ENCODE measurements at places on chromosomes 2 and 18.

DNA sequence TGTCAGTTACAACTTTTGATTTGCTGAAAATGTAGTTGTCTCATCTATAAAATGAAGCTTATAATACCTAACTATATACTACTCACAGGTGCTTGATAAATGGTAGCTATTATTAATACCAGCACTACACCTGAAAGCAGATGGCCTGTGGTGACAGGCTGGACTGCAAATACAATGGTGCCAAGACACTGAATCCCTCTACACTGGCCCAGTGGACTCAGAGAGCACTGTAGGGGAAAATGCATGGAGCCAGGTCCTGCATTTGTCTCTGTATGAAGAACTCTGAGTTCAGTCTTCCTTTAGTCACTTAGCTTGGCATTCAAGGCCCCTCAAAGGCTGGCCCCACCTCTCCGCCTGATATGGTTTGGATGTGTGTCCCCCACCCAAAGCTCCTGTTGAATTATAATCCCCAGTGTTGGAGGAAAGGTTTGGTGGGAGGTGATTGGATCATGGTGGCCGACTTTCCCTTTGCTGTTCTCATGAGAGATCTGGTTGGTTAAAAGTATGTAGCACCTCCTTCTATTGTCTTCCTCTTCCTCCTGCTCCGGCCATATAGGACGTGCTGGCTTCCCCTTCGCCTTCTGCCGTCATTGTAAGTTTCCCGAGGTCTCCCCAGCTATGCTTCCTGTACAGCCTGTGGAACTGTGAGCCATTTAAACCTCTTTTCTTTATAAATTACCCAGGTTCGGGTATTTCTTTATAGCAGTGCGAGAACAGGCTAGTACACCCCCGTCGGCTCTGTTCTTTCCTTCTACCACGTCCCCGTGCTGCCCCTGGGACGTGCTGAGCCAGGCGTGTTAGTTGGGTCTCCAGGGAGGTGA, 11.1 kb upstream of the NTSR2 start:
- no peak for DNase-seq

DNA sequence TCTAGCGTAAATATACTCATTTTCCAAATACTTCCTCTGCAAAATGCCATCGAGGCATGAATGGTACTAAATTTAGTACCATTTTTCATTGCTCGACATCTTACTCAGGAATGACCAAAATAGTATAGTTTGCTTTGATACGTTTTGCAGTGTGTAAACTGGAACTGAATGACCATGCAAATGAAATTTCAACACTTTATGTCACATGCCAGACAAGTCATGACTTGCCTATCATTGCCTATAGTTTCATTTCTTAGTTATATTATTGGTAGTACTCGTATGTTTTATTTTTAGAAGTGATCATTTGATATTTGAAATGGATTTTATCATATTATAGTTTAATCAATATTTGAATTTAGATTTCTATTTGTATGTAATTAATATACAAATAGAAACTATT, 9.1 kb downstream of the MSTN start:
- no peak for DNase-seq

DNA sequence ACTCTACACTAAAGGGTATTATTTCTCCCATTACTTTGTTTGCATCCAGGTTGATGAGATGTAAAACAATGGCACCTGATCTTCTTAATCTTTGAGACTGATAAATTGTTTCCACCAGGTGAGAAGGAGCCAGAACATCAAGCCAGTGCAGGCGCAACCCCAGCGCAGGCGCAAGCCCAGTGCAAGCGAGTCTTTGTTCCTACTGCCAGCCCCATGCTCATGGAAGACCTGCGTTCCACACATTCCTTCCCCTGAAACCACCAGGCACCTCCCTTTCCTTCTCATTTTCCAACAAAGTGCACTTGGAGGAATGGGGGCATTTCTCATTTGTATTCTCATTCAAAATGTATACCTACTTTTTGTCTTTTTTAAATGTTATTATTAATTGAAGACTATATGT, 188.7 kb upstream of the SMAD2 start:
- DNase-seq = no peak

GRCh38 chr2:84823229-84823628, 57.7 kb downstream of the TRABD2A start:
- no peak for DNase-seq

GRCh38 chr2:129922571-129923264, 56.7 kb upstream of the RAB6C start:
- DNase-seq = no peak

DNA sequence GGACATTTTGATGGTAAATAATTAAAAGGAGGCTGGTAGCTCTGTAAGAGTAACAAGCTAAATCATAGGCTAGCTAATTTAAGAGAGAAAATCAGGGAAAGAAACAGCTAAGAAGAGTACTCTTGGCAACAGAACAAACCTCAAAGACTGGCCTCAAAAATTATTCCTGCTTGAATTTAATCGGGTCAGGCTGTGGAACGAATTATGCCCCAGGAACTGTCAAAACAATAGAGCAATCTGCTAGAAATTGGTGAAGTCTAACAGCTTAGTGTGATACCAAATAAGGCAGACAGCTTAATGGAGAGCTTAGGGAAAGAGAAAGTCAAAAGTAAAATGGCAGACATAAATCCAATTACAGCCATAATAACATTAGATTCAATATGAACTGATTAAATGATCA, 215.7 kb downstream of the MREG start:
- DNase-seq = no peak

- DNase-seq = no peak
Measured at GRCh38 chr2:12587729-12588522, 128.8 kb upstream of the TRIB2 start.

- DNase-seq = no peak
Measured at GRCh38 chr2:28142386-28142785, 250.3 kb upstream of the FOSL2 start.

DNA sequence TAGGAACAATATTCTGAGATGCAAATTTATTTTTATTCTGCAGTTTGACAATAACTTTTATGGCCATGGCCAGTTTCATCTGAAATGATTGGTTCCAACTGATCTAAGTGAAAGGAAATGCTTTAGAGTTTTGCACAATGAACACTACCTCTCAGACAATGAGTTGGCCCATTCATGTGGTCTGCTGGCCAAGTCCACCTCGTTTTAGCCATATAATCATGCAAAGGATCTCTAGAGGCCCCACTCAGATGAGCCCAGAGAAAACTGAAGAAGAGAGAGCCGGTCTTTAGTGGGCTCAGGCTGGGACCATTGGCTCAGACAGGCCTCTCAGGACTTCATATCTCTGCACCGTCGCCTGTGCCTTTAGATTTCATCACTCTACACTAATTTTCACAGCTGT, 254.7 kb downstream of the MREG start:
- DNase-seq = no peak

GRCh38 chr2:231984992-231985391, 23.5 kb downstream of the DIS3L2 start:
- DNase-seq = no peak

GRCh38 chr18:45316127-45316526, 299.1 kb upstream of the SLC14A2 start:
- DNase-seq = no peak

- DNase-seq = no peak
Measured at GRCh38 chr18:40851014-40851429, 1104.0 kb upstream of the PIK3C3 start.

DNA sequence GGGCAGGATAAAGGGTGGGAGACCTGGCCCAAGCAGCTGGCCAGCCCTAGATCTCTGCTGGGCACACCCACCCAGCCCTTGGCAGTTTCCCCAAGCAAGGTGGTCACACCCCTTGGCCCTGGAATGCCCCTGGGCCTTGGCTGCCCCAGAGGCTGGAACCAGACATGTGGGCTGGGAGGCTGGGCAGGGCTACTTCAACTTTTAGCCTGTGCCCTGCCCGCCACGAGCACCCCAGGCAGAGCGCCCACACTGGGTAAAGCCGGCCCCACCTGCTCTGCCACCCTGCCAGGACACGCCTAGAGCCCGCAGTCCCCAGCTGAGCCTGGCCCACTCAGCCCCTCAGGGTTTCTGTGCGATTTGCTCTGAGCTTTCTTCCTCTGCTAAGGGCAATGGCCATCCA, 119.7 kb upstream of the SMAD2 start:
- DNase-seq = no peak

- no peak for DNase-seq
Measured at GRCh38 chr2:241314226-241315092, 1.0 kb downstream of the HDLBP start.

- no peak for DNase-seq
Measured at GRCh38 chr2:241561832-241562231, 3.3 kb downstream of the BOK start.

GRCh38 chr18:57655740-57656139, 34.1 kb upstream of the NARS1 start:
- DNase-seq = no peak

DNA sequence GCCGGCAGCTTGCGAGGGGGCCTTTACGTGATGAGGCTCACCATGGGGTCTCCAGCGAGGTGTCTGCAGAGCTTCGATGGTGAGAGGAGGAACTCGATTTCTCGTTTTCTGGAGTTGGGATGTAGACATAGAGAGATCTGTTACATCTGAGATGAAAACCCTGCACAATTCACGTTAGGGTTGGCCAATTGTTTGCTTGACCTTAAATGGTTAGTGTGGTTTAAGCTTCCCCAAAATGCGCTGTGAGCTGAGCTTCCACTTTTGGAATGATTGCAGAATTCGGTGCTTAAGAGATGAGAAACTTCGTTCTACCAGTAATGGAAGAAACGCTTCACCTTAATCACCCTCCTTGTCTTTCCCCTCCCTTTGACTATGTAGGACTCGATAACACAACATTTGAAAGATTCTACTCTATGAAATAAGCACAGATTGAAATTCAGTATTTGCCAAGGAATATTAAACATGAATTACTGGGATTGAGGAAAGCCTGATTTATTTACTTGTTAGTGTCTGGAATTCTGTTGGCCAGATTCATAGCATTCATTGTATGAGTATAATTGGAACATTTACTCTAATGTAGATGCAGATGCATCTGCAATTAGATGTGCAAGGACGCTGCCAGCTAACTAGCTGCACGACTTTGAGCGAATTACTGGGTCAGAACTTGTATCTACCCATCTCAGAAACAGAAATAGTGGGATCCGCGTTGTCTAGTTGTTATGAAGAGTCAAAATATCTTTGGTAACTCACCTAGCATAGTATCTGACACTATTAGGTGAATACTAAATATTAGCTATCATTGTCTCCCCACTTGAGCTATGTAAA, 1.6 kb upstream of the KLF7 start:
- no peak for DNase-seq

DNA sequence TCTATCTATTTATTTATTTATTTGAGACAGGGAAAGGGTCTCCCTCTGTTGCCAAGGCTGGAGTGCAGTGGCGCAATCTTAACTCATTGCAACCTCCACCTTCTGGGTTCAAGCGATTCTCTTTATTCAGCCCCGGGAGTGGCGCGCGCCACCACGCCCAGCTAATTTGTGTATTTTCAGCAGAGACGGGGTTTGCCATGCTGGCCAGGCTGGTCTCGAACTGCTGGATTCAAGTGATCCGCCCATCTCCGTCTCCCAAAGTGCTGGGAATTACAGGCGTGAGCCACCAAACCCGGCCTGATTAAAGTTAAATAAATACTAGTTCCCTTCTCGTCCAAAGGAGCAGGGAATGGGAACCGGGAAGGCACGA, 4.2 kb upstream of the CTDSP1 start:
- no peak for DNase-seq

- no peak for DNase-seq
Measured at GRCh38 chr2:68115965-68116364, 41.7 kb upstream of the PNO1 start.

DNA sequence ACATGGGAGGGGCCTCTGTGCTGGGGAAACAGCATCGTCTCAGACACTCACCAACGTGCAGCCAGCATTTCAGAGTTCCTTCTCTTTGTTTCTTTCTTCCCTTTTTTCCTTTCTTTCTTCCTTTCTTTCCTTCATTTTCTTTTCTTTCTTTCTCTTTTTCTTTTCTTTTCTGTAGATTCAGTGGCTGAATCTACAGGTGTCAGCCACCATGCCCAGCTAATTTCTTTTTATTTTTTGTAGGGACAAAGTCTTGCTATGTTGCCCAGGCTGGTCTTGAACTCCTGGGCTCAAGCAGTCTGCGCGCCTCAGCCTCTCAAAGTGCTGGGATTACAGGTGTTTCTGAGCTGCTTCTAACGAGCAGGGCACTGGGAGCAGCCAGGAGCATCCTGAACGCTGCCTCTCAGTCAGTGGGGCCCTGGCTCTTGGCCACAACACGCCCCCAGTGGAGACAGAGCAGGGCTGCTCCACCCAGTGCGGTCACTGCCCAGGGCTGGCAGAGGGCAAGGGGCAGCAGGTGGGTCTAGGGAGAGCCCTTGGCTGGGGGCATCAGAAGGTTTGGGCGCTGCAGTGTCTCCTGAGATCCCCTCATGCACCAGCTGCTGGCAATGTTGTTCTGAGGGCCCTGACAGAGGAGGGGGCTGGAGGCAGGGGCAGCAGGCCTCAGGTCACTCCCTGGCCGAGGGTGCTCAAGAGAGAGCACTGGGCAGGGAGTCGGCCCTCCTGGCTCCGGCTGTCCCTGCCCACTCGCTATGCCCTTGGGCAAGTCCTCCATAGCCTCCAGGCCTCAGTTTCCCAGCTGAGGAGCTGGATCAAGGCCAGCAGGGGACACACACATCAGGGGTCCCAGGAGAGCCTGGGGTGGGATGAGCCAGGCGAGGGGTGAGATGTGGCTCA, 4.7 kb upstream of the KLHL30 start:
- DNase-seq = no peak

DNA sequence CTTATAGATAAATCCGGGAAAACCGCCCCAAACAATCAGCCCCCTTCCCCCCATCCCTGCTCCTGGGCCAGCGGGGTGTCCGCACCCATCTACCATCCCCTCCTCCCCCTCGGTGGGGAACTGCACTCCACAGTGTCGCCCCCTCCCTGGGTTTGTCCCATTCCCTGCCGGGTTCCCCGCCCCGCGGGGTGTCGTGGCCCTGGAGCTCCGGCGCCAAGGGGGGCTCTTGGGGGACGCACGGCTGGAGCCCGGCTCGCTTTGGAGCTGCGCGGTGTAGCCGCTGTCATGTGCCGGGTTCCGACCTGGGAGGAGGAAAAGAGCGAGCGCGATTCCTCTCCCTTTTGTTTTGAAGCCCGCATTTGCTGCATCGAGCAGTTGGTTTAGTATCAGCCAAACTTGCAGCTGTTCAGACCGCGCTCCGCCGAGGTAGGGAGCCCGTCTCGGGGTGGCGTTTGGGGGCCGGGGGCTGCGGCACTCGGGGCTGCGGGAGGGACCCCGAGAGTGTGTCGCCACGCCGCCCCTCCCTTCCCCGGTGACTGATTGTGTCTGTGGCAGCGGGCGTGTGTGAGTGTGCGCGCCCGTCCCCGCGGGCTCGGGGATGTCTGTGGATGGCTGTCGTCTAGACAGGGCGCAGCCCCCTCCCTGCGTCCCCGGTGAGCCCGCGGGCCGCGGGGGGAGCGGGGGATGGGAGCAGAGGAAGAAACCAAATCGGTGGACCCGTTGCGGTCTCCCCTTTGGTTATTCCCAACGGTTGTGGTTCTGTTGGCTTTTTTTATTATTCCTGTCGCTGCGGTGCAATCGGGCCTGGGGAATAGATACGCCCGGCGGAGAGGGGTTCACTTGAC, 797 bp downstream of the CTIF start:
- no peak for DNase-seq

DNA sequence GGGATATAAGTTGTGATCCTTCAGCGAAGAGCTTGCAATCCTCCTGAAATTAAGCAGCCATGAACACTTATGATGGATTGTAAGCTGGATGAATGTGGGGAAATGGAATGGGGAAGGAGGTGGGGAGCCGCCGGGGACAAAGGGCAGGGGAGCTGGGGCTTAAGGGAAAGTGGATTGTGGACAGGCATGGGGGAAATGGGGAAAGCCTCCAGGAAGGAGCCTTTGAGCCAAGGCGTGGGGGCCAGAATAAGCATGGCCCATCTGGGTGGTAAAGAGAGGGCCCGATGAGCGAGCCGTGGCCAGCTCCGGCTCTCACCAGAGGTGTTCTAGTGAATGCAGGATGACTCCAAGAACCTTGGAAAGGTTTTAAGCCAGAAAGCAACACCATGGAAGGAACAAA, 124.0 kb downstream of the SMAD7 start:
- no peak for DNase-seq

Measured in Jurkat, Clone E6-1 (cell line).